ENCODE measurements at places on chromosomes 4 and X. TPM values are rescaled to one million over a fixed set of nuclear protein-coding genes. Genes with fewer than 3 reads are reported as not detected.

KIT gene
- total RNA-seq, result 1.2 TPM

USP27X gene
- 3.9 TPM for total RNA-seq

FHIP1A gene
- 0.07 TPM for total RNA-seq

MAGEB10 gene
- not detected for total RNA-seq

FAM53A gene
- 0.72 TPM for total RNA-seq

CSAG3 gene
- not detected for total RNA-seq

HMX1 gene
- total RNA-seq, result not detected

F8A3 gene
- total RNA-seq, result 1.7 TPM

MTNR1A gene
- not detected for total RNA-seq

VSIG4 gene
- not detected for total RNA-seq

TMPRSS11F gene
- not detected for total RNA-seq

SLITRK4 gene
- 2.0 TPM for total RNA-seq

PLAC8 gene
- total RNA-seq, result not detected
